ENCODE measurements at places on chromosomes 2 and 18.

DNA sequence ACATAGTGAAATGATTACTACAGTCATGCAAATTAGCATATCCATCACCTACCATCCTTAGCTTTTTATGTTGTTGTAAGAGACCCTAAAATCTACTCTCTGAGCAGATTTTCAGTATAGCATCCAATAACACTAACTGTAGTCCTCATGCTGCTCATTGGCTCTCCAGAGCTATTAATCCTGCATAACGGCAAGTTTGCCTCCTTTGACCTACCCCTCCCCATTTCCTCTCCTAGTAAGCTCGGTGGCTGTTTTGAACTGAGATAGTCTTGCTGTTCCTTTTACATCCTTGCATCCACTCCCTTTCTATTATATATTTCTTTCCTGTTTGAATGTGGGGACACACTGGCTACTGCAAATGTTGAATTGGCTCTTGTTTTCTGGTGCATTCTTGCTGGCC, 481.5 kb downstream of the TSN start:
- DNase-seq = no peak

DNA sequence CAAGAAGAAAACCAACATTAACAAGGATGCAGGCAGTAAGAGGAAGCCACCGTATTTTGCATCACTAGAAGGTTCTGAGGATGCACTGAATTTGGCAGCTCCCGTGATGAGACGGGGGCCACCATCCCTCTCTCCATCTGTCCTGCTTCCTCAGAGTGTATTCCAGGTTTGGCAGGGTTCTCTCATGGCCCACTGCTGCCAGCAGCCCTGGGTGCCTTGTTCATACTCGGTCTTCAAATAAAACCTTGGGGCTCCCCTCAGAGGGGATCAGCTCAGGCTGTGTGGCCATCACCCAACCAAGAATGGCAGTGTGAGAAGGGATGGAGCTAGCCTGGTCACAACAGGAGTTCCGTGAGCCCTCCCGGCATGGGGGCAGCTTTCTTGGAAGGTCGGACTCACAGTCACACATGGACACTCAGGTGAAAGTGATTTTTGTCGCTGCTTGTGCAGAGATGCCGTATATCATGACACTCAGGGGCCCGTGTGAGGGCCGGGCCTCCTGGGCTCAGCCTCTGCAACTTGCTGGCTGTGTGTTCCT, 12.8 kb upstream of the MBP start:
- DNase-seq = no peak

DNA sequence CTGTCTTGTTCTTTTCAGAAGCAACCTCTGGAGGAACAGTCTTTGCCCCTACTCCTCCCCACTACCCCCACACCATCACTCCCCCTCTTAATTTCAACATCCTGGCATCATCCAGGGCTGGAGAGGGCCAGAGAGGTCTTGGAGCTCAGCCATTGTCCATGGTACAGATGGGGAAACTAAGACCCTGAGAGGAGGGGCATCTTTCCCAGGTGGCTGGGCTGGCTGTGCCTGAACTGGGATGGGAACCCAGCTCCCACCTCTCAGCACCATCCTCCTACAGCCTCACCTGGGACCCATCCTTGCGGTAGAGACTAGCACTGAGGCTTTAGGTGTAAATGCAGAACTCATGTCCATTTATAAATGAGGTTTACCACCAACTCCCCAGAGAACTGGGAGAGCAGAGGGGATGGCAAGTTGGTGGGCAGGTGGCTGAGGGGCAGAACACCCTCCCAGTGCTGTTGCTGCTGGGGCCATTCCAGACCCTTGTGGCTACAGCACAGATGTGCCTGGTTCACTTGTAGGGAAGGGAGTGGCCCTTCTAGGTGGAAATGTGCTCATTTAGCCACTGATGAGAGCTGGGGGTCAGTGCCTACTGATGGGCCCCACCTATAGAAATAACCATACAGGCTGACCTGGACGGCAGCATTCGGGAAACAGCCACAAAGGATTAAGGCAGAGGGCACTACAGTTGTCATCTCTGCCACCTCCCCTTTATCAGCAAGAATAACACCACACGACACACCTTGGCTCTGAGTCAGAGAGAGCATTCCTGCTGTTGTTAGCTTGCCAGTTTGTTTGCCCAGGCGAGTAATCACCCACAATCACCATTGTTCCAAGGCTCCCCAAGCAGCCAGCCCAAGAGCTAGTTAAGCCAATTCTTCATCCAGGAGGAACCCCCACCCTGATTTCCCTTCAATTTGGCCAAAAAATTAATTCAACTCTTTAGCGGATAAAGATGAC, 2.1 kb downstream of the MLPH start:
- no peak for DNase-seq

- no peak for DNase-seq
Observed at GRCh38 chr2:7061921-7062320, 144.7 kb downstream of the RNF144A start.

DNA sequence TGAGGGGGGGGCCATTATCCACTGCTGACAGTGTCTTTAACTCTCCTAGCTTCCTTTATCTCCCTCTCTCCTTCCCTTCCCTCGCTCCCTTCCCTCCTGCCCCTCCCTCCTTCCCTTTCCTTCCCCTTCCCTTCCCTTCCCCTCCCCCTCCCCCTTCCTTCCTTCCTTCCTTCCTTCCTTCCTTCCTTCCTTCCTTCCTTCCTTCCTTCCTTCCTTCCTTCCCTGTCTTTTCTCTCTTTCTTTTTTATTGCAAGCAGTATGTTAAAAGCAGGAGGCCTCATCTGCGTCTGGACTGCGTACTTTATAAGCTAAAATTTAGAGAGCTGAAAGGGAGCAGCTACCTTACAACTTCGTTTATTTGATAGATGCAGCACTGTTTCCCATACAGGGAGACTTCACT, 105.7 kb upstream of the PXDN start:
- no peak for DNase-seq

- no peak for DNase-seq
Observed at GRCh38 chr2:27495840-27496356, 741 bp upstream of the GCKR start.

- DNase-seq = no peak
Observed at GRCh38 chr2:127618551-127619202, 27.3 kb upstream of the GPR17 start.

- no peak for DNase-seq
Observed at GRCh38 chr18:39500306-39500705, 1934.7 kb upstream of the CELF4 start.

DNA sequence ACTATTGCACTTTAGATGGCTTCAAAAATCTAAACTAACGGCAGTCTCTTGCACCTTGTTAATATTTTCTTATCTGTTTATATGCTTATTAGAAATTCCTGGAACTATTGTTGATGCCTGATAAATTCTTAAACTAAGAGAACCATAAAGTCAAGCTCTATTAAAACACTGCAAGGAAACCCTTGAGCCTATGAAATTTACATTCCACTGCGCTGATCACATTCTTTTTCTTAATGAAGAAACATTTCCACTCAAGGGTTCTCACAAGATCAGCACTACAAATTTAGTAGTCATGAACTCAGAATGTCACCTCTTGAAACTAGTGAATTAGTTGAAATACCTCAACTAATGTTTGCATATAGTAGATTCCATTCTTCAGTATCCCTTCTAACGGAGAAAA, 331.8 kb upstream of the SLC8A1 start:
- no peak for DNase-seq

GRCh38 chr2:213475433-213475832, 191.2 kb downstream of the SPAG16 start:
- no peak for DNase-seq

DNA sequence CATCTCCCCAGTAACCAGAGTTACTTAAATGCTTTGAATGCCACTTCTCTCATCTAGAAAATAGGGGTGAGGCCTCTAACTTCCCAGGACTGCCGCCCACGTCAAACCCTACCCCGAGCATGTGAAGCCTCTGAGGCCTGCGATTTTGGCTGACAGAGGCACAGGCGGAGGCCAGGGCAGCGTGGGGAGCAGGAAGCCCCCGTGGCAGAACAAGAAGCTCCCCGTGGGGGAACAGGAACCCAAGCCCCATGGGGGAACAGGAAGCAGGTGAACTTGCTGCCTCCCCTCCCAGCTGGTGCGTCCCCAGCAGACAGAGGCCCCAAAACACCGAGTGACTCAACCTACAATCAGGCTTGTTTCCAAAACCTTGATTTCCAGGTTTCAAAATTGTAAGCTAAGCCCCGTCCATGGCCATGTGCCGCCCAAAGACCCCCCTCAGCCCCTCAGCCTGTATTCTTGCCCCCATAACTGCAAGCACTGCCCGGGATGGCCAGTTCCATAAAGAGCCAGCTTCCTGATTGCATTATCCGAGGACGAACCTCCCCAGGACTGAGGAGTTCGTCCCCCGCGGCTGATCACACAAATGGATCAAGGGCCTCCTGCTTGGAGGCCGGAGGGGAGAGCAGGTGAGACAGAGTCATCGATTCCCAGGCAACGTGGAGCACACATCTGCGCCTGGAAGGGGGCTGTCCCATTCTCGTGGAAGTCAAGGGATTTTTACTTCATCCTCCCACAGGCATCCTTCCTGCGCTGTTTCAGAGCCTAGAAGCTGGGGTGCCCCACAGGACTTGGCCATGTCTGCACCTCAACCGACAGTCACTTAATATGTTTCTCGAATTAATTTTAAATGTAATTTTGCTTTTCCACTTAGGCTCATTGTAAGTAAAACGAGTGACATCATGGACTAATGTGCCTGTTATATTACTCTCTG, 36.3 kb upstream of the CTDP1 start:
- no peak for DNase-seq

DNA sequence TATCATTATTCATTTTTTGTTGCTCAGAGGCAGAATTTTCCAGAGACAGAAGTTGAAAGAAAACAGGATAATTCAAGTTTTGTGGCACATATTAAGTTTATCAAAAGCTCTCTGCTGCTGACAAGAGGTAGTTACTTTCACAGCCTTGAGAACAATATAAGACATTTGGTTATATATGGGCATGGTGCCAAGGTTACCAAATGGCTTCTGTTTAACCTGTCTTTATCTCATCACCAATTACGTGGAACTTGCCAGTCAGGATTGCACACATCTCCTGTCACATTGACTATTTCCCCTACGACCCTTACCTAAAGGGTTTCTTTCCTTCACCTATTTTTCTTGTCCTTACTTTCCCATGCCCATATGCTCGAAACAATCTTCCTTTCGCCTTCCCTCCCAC, 35.9 kb downstream of the KLF7 start:
- no peak for DNase-seq

DNA sequence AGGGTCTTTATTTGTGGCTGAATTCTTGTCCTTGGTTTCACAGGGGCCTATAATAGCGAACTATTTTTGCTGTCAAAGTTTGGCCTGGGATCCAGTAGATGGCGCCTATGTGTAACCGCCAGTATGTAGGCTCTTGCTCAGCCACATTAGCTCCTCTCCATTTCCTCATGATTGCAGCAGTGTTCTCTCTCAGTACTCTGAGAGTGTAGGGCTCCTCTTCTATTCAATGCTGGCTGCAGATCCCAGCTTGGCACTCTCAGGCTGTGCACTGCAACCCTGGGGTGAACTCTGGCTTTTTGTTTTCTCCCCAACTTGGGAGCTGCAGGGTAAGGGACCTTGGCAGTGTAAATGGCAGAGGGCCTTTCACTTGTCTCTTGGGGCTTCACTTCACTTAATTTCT, 344.6 kb upstream of the CHAC2 start:
- peak; percentile 74 for DNase-seq

GRCh38 chr18:31931886-31932240, 11.1 kb downstream of the TRAPPC8 start:
- DNase-seq = no peak

GRCh38 chr2:169977530-169977929, 150.3 kb downstream of the UBR3 start:
- no peak for DNase-seq

DNA sequence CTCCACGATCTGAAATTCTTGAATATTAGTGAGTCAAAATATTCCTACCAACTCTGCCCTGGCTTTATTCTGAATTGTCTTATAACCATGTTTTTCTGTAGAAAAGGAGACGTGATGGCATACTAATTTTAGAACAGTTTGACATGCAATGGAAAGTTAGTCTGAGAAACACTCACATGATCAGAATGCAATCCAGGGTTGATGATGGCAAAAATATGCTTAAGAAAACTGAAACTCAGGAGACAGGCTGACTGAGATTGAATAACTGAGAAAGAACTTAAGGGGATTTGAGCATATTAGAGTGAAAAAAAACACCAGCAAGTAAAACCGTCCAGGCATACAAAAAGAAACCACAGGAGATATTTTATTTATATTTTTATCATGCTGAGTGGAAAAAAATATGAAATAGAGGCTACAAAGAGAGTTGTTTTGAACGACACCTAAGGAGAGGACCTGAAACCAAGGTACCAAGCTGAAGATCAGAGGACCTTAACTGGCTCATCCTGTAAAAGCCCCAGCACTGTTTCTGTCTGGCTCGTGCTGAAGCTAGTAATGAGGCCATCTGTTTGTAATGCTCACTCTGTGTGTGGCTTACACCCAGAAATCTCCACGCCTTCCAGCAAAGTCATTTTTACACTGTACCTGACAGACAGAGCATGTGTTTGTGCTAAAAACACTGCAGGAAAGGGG, 437.2 kb upstream of the PKDCC start:
- no peak for DNase-seq

DNA sequence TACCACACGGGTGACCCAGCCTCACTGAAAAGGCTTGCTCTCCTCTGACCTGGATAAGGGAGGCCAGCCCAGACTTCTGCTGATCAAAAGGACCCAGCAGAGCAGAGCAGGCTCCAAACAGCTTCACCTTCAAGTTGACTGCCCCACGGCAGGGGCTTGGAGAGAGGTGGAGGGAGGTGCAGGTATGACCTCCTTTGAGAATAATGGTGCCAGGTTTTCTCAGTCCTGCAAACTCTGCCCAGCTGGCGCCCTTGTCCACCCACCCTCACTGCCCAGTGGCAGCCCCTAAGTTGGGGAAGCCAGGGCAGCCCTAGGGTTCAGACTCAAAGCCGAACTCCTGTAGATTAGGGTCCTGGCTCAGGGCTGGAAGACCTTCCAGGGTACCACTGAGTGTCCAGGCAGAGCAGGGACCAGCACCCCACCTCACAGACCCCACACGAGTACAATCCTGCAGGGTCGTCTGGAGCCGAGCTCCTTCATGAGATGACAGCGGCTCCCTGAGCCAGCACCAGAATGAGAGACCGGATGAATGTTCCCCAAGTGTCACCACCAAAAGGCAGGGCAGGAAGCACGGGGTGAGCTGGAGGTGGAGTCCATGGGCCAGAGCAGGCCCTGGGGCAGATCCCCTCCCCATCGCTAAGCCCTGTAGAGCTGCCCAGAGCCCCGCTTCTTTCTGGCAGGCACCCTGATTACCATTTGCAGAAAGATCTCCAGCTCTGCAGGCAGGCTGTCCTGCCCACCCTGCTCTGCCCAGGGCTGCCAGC, 3.6 kb upstream of the GPC1 start:
- no peak for DNase-seq

- no peak for DNase-seq
Observed at GRCh38 chr2:230898713-230899091, 26.3 kb downstream of the GPR55 start.

DNA sequence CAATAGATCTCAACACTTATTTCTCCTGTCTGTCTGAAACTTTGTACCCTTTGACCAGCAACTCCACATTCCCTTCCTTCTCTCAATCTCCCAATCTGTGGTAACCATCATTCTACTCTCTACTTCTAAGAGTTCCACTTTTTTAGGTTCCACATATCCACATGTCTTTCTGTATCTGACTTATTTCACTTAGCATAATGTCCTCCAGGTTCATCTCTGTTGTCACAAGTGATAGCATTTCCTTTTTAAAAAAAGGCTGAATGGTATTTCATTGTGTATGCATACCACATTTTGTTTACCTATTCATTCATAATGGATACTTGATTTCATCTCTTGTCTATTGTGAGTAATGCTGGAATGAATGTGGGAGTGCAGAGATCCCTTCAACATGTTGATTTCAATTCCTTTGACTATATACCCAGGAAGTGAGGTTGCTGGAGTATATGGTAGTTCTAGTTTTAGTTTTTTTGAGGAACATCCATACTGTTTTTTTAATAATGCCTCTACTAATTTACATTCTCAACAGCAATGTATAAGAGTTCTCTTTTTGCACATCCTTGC, 18.8 kb upstream of the MMADHC start:
- DNase-seq = no peak
